ENCODE measurements at places on chromosomes 2 and 18.
A peak's percentile ranks its signal among the peaks of the same experiment; 100 is the strongest.

DNA sequence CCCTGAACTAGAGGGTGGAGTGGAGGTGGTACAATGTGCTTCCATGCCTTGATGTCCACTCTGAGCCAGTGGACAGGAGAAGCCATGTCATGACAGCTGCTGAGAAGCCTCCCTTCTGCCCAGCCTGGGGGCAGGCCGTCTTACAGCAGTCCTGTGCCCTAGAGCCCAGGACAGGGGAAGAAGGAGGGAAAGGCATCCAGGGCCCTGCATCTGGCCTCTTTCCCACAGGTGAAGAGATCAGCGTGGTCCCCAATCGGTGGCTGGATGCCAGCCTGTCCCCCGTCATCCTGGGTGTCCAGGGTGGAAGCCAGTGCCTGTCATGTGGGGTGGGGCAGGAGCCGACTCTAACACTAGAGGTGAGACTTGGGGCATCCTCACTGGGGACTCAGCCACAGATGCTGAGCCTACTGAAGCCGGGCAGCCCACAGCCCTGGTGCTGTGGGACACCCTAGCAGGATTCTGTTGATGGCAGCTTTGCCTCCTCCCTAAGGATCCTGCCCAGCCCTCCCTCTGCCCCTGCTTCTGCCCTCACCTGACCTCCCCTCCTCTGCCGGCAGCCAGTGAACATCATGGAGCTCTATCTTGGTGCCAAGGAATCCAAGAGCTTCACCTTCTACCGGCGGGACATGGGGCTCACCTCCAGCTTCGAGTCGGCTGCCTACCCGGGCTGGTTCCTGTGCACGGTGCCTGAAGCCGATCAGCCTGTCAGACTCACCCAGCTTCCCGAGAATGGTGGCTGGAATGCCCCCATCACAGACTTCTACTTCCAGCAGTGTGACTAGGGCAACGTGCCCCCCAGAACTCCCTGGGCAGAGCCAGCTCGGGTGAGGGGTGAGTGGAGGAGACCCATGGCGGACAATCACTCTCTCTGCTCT lies 3.1 kb downstream of the IL36RN start:
- no peak for DNase-seq

GRCh38 chr2:164979113-164979512 lies 23.8 kb upstream of the SLC38A11 start:
- DNase-seq: no peak

GRCh38 chr2:176101216-176101830 lies 1.7 kb downstream of the HOXD12 start:
- no peak for DNase-seq

DNA sequence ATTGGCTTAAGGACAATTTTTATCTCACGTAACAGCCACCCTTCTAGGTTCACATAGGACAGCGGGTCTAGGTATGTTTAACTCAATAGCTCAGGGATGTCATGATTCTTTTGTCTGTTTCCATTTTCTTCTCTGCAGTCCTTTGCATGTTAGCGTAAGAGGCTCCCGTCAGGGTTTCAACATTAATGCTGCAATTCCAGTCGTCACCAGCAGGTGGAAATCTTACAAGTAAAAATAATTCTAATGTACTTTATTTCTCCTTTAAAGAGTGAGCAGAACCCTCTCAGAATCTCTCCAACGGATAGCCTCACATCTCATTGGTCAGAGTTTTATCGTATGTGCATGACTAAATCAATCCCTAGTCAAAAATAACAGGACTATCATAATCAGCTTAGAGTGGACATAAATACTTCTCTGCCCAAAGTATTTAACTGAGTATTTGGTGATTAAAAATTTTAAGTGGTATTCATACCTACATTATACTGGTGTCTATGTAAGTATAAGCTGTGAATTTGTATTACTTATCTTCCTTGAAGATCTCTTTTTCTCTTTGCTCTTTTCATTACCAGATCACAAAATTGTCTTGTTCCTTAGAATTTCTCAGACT lies 487.2 kb upstream of the GCFC2 start:
- DNase-seq: peak; percentile 62

DNA sequence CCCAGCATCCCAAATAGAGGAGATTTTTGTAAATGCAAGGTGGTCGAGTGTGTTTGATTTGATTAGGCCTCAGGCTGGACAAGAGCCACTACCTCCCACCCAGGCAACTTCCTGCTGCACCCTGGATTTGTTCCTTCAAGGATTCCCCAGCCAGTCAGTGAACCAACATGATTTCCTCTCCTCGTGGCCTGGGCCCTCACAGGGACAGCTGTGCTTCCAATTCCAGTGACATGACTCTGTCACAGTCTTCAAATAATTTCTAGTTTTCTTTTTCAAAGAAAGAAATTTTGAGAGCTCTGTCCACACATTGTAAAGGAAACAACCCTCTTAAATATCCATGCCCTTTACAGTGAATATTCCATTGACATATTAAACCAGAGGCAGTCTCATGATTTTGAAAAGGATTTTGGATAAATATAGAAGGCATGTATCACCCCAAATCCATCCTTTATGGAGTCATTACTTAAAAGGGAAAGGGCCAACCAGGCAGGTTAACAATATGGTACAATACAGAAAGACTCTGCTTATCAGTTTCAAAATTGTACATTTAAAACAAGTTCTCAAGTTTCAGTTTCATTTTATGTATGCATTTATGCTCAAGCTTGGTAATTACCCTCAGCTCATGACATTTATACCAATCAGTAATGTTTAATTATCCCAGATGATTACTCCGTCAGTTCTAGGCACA lies 121.3 kb upstream of the FOSL2 start:
- DNase-seq: no peak

GRCh38 chr18:3529077-3529476 lies 79.1 kb downstream of the TGIF1 start:
- no peak for DNase-seq

GRCh38 chr2:40564184-40564583 lies 112.3 kb upstream of the SLC8A1 start:
- DNase-seq: no peak

DNA sequence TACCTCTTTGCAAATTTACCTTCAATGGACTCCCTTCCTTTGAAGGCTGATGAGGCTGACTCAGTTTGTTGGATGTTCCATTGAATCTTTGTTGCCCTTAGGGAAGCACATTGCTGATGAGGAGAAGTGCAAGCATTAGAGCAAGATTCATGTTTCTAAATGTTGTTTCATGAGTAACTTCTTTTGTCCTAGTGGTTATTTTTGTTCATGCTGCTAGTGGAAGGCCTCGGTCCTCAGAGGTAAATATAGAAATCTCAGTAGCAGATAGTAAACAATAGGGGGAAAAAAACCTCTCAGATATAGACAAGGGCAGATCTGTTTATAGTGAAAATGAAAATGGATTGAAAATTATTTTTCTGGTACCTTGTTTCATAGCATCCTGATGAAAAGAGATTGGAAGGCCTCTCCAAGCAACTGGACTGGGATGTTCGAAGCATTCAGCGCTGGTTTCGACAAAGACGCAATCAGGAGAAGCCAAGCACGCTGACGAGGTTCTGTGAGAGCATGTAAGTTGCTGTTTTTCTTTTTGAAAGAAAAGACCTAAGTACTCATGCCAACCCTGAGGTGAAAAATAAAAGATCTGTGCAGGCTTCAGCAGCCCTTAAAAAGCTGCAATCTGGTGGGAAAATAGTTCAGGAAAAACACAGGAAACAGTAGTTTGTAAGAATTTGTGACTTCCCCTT lies 104.9 kb downstream of the CERS6 start:
- DNase-seq: no peak

DNA sequence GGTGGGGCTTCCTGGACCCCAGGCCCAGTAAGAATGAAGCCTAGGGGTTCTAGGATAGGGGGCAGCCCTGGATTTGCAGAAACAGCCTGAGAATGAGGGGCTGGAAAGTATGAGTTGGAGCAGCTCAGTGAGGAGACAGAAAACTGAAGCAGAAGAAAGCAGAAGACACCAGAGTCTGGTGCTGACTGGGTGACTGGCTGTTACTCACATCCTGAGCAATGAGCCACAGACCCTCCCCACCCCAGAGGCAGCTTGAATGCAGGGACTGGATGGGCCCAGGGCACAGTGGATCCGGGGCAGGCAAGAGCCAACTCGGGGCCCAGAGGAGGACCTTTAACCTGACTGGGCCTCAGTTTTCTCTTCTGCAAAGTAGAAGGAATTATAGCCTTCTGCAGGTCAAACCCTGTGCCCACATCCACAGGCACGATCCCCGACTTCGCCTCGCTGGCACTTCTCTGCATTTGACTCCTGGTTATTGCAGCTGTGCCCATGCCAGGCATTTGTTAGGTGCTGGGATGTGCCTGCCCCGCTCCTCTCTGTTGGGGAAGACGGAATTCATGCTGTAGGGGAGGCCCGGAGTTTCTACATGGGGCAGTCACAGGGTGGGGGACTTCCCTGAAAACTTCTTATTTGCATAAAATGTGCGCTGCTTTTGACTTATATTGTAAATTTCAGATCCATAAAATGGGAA lies 8.5 kb downstream of the STEAP3 start:
- DNase-seq: no peak

Measured in right renal cortex interstitium (tissue), 3 donors.